SHP77 treated with DMSO at 0.1 percent for 48 hours (cell line): ENCODE measurements at places on chromosomes 5 and 9.

GRCh38 chr9:126752881-126753670, 51.8 kb upstream of the ZBTB43 start:
- no peak for DNase-seq

DNA sequence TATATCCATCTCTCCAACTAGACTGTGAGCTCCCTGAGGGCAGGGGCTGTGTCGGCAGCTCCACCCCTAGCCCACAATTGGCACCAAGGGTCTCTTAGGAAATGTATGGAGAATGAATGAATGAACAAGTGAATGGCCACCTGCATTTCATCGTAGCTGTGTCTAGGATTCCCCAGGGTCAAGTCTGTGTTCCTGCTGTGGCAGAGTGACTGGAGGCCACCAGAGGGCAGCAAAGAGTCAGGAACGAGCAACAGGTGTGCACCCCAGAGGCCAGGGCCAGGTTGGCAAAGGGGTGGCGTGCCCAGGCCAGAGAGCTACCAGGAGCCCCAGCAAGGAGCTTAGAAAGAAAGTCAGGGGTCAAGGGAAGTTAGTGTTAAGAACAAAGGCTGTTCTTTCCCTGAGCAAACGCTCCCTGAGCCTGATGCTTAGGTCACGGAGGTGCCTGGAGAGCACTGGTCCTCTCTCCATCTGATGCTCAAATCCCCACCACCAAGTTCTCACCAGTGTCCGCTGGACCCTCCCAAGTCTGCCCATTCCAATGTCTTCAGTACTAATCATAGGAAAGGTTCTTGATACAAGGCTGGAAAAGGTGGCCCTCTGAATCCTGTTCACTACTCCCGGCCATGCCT, 160.7 kb downstream of the PAX5 start:
- no peak for DNase-seq

DNA sequence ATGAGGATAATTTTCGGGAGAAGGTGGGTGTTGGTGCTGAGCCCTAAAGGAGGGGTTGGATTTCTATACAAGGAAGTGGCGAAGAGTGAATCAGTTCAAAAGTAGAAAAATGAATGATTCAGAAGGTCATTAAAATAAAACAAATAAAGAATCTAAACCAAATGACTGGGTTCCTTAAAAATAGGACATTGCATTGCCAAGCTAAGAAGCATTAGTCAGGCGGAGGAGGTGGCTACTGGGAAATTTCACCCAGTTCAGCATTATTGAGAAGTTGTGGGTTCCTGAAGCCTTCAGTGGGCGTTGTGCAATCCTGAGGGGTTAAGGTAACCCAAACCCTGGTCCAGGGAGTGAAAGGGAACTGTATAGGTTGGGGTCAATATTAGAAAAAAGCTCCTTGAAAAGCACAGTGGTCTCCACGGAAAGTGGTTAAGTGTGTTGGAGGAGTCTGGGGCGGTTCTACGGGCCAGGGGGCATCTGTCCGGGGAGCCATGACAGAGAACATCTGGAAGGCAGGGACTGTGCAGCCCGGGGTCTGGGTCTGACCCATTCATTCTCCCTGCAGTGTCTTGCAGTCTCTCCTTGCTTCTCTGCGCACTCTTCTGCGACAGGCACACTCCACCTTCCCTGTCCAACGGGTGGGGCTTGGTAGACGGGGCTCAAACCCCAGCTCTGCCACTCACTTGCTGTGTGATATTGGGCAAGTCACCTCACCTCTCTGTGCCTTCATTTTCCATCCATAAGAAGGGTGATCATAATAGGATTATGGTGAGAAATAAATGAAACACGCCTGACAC, 27.6 kb upstream of the DUSP1 start:
- no peak for DNase-seq

GRCh38 chr5:42498000-42498399, 74.8 kb downstream of the GHR start:
- DNase-seq, result no peak

DNA sequence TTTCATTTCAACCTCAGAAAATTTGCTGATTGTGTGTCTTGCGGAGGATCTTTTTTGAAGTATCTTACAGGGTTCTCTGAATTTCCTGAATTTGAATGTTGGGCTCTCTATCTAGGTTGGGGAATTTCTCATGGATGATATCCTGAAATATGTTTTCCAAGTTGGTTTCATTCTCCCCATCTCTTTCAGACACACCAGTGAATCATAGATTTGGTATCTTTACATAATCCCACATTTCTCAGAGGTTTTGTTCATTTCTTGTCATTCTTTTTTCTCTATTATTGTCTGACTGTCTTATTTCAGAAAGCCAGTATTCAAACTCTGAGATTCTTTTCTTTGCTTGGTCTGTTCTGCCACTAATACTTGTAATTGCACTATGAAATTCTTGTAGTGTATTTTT, 456.9 kb downstream of the PRELID2 start:
- no peak for DNase-seq

DNA sequence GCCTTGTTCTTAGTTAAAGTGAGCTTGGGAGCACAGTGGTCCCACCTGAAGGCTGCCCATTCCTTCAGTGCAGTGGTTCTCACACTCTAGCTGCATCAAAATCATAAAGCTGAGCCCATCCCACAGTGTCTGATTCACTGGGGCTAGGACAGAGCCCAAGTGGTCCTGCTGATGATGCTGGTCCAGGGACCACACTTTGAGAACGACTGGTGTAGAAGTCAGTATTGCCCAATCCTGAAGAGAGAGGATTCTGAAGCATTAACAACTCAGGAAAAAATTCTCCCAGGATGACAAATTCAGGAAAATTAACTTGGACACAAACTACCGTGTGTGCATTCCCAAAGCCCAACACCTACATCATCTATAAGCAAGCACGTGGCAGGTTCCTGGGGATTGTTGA, 176.2 kb downstream of the GABBR2 start:
- DNase-seq, result no peak

DNA sequence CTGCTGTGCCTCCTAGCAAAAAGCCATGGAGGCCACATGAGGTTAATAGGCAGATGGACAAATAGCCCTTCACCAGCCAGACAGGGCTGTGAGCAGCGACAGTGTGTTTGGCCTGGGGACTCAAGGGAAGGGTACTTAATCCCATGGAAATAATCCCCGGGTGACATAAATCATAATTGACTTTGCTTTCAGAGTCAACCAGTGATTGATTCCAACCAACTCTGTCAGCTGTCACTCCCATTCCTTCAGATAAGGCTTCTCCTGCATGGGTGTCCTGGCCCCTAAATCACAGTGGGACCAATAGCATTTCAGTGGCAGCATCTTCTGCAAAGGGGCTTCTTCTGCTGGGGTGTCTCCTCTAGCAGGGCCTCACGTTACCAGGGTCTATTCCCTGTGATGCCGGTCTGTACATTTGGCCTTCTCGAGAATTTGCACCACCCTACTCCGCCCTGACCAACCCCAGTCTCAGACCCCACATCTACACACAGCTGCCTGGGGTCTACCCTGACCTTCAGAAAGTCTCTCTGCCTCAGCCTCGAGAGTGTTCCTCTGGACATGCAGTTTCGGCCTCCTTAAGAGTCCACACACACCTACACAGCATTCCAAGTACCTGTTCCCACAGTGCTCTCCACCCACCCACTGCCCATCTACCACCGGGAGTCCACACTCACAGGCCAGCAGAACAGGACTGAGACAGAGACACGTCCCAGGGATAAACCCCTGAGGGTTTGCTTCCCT, 3.7 kb downstream of the CLTB start:
- DNase-seq, result no peak

DNA sequence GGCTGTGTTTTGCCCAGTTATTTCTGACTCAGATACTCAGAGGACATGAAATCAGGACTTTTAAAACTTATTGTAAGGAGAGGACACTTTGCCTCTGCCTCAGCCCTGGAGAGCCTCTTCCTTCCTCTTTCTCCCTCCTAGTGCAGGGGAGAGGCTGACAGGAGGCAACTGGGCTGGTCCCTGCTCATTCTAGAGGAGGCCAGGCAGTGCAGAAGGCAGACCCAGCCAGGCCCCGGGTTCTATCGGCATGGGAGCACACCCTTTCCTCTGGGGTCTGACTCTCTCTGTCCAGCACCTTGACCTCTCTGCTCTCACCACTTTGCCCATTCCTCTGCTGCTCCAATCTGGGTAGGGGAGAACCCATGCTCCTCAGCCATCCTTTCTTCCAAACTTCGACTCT, 16.0 kb upstream of the SMIM32 start:
- no peak for DNase-seq

DNA sequence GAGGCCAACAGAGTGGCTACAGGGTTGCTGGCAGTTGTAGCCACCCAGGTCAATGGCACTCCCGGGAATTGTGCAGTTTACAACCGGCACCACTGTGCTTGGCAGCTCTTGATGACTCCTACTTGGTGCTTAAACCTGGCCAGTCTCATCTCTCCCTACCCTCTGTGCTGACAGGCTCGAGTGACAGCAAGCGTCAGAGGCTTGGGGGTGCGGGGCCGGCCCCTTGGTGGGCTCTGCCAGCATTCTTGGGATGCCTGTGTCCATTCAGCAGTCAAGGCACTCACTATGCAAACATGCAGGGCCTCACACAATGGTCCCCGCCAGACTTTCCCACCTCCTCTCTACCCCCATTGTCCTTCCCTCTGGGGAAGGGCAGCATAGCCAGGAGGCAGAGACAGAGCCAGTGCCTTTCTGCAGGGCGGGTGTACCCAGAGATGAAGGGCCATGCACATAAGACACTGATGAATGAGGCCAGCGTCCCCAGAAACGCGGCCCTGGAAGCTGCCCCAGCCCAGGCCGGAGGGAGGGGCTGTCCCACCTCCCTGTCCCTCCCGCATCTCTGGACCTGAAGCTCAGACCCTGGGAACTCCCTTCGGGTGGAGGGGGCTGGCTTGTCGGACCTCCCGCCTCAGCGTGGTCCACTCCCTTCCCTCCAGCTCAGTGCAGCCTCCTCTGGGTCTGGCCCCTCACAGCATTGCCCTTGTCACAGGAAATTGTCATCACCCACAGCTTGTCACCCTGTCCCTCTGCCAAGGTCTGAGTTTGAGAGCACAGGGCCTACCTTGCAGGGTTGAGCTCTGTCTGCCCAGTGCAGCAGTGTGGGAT, 26.4 kb upstream of the NOTCH1 start:
- no peak for DNase-seq

DNA sequence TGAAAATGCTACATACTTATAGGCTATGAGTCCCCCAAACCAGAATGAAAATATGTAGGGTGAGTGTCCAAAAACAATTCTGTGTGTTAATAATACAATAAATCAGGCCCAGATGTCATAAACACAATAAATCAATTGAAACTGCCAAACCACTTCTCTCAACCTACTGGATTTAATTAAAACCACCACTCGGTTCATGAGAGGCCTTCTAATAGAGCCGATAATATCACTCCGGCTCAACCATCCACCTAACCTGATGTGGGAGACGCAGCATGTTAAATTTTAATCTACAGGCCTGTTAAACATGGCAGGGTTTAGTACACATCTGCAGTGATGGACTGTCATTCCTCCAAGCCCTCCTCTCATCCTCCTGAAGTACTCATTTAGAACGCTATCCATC, 734.5 kb upstream of the ZNF608 start:
- DNase-seq, result peak; percentile 48

DNA sequence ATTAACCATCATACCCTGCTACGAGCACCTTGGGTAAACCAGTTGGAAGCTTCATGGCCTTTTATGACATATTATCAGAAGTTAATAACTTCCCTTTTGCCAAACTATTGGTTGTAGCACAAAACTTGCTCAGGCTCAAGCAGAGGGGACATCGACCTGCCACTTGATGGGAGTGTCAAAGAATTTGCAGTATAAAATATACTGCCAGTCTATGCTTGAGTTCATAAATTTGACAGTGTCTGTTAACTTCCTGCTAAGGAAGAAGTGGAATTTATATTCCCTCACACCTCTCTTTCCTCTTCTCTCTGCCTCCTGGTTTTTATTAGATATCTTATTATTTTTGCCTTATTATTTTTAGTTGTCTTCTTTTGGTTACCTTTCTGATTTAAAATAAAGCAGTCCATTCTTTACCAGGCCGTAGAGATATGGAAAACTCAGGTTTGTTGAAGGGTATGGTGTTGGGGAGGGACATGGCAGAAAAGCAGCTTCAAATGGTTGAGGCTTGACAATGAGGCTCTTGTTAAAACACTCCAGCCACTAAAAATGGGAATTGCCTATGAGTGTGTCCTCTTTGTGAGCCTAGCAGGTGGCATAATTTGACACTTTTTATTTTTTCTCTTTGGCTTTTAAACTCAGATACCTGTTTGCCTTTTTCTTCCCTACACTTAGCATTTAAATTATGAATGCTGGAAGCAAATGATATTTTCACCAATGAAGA, 298.0 kb downstream of the DOCK8 start:
- DNase-seq, result no peak

GRCh38 chr5:119344231-119344630, 11.6 kb upstream of the TNFAIP8 start:
- DNase-seq, result no peak

DNA sequence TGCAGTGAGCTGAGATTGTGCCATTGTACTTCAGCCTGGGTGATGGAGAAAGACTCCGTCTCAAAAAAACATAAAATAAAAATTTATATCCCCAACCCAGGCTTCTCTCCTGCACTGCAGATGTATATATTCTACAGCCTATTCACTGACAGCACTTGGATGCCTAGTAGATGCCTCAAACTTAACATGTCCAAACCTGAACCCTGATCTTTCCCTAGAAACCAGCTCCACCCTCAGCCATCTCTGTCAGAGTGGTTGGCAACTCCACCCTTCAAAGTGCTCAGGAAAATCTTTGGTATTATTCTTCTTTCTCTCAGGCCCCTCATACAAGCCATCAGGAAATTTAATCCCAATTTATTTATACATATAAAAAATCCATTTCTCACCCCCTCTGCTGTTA, 36.9 kb upstream of the TXN start:
- DNase-seq, result no peak

- DNase-seq, result no peak
These were observed 55.5 kb upstream of the FBXL17 start for GRCh38 chr5:108437425-108437824.

DNA sequence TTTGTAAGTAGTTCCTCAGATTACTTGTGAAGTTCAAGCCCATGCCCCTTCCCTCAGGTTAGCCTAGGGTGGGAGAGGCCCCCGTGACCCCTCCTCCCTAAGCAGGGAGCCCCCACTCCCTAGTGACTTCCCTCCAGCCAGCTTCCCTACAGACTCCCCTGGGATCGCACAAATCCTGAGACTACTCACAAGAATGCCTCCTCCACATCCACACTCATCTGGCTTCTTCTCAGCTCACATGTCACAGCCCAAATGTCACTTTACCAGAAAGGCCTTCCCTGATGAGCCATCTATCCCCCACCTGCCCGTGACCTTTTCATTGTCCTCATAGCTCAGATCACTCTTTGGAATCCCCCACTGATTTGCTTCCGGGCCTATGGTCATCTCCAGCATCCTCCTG, 96.7 kb upstream of the ARAP3 start:
- no peak for DNase-seq
